NCI-H446 treated with DMSO at 0.1 percent for 48 hours (cell line): ENCODE measurements at places on chromosomes 2 and 18.

GRCh38 chr18:6757931-6758330, 28.4 kb downstream of the ARHGAP28 start:
- DNase-seq = no peak

GRCh38 chr2:173016451-173016850, 59.2 kb upstream of the MAP3K20 start:
- no peak for DNase-seq

- no peak for DNase-seq
Observed at GRCh38 chr2:164662868-164663631, 41.8 kb upstream of the GRB14 start.

- DNase-seq = no peak
Observed at GRCh38 chr2:30747206-30747605, 60.0 kb downstream of the CAPN13 start.

DNA sequence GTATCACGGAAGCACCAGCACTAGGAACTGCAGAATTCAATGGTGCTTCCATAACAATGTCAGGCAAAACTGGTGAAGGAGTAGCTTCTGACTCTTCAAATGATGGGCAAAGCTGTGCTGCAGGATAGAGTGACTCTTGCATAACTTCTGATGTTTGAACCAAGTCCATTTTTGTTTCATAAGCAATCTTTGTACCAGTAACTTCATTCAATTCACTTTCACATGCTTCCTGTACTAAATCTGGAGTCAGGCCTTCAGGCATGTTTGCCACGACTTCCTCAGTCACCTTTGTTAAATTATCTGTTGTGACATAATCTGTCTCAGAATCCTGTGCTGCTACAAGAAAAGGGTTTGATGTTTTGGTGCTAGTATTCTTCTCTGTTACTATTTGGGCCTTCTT, 24.0 kb downstream of the RTN4 start:
- DNase-seq = no peak

DNA sequence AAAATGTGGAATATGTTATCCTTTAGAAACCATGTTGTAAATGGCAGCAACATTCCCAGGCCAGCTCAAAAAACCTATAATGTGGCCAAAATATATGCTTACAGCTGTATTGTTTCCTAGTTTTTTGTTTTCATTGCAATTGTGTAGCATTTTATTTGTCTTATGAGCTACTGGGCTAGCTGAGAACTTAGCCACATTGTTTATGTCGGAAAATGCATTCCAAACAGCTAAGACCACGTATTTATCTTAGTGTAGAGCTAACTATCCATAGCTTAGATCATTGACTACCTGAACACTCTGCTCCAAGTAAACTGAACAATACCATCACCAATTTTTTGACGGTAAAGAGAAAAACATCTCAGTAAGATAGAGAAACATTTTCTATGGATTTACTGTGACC, 38.4 kb downstream of the METAP1D start:
- no peak for DNase-seq

GRCh38 chr2:176156807-176157498, at the start of gene HOXD3:
HOXD3 (plus strand) TSS chr2:176157307; CDS start chr2:176169115, 11,808 bp downstream.
- peak; percentile 17 for DNase-seq

- no peak for DNase-seq
Observed at GRCh38 chr18:13380691-13381070, 162.1 kb downstream of the LDLRAD4 start.

DNA sequence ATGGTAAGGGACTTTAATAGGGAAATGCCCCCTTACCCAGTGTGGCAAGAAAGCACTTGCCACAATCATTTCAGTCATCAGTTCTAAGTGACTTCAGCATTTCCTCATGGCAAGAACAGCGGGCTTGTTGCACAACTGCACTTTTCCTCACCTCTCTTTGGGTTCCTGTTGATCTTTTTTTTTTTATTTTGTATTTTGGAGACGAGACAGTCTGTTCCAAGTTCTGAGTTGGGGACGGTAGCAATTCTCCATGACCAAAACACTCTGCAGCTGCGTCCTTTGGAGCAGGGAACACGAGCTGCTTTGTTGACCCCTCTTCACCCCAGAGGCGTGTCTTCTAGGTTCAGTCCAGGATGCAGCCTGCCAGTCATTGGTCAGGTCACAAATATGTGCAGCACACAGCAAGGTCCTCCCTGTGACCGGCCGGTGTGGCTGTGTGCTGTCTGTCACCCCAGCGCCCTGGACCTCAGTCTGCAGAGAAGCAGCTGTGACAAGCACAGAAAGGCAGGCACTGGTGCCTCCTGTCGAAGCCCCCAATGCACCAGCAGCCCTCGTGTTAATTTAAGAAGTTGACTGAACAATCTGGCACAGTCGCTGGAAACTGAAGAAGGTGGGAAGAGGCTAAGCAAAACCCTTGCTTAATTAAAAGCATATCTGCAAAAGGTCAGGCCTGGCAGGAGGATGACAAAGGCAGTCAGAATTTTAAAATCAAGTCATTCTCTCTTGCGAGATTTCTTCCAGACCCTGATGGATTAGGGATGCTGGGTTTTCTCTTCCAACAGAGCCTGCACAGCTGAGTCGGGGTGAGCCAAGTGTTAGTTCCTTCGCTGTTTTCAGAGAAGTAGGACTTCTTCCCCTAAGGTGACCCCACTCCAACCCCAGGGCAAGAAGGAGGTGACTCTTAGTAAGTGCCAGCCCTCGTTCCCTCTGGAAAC, 96.7 kb upstream of the COPS8 start:
- DNase-seq = no peak

DNA sequence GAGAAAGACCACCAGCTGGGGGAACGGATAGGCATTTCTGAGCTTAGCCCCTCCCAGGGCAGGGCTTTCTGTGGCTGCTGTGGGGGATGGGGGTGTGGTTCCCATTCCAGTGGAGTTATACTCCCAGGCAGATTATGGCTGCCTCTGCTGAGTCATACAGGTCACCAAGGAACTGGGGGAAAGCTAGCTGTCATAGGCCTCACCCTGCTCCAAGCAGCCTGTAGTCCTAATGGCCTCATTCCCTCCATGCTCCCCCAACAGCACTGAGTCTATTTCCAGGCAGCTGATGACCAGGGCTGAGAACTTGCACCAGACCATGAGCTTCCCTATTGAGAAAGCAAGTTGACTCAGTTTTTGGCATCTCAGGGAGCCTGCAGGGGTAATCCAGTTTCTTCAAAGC, 87.1 kb downstream of the GPR39 start:
- no peak for DNase-seq

- DNase-seq = no peak
Observed at GRCh38 chr18:28529644-28530043, 352.7 kb upstream of the CDH2 start.

GRCh38 chr2:223824301-223824700, 13.1 kb downstream of the AP1S3 start:
- no peak for DNase-seq

GRCh38 chr2:184599872-184600222, 1.5 kb downstream of the ZNF804A start:
- no peak for DNase-seq

DNA sequence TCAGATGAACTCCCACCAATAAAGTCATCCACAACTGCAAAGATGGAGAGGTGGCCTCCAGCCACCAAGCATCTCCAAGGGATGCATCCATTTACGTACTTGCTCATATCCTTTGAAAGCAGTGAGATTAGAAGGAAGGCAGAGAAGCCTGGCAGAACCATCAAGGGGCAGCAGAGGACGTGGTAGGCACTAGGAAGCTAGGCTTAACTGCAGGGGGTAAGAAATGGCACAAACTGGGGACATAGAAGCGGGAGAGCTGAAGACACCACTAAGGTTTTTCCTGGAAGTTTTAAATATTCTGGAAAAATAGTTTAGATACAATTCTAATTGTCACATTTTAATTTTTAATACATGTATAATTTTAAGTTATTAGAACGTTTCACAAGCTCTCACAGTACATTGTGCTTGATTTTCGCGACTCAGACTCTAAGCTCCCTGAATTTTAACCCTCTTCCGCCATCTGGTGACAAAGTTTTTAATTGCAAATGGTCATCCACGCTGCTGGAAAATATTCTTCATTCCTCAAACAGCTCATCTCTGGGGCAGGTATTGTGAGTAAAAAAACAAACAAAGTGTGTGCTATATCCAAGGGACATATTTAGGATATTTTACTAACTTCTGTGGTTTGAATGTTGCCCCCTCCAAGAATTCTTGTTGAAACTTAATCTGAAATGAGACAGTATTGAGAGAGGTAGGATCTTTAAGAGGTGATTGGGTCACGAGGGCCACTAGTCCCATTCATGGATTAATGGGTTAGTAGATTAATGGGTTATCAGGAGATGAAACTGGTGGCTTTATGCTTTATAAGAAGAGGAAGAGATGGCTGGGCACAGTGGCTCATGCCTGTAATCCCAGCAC, 1.6 kb upstream of the PSTPIP2 start:
- peak; percentile 7 for DNase-seq

DNA sequence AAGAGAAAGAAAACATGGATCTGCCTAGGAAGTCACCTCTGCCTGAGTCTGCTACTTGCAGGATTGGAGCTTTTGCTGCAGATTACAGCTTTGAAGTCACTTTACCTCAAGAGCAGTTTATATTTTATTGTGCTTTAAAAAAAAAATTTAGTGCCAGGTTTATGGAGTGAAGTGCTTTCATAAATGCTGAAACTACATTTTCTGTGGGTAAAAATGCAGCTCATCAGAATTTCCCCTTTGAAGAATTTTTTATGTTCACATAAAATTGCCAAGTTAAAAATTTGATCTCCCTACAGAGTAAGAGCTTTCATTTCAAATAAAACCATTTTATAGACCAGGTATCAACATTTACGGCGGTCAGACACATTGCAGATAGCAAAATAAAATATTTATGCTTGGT, 25.2 kb downstream of the BCL2L11 start:
- no peak for DNase-seq

GRCh38 chr2:156486147-156486546, 50.0 kb downstream of the GPD2 start:
- no peak for DNase-seq

GRCh38 chr2:203077451-203077850, 62.8 kb downstream of the NBEAL1 start:
- DNase-seq = no peak

DNA sequence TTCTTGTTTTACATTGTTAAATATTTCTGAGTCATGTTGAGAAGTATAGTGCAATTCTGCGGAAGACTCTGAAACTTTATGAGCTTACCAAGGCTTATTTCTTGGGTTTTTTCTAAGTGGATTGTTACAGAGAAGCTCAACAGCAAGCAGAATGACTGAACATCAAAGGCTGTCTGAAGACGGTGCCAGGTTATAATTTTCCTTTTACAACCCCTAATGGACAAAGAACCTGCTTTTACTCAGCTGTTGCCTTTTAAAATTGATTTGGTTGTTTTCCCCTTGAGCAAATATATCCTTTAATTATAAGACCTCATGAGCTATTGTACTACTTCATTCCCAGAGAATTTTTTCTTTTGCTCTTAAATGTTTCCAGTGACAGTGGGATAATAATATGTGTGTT, 41.6 kb downstream of the LAMA3 start:
- no peak for DNase-seq

- DNase-seq = no peak
Observed at GRCh38 chr2:200373973-200374416, 67.5 kb downstream of the SPATS2L start.

GRCh38 chr2:36287363-36288275, 68.0 kb upstream of the CRIM1 start:
- DNase-seq = no peak

DNA sequence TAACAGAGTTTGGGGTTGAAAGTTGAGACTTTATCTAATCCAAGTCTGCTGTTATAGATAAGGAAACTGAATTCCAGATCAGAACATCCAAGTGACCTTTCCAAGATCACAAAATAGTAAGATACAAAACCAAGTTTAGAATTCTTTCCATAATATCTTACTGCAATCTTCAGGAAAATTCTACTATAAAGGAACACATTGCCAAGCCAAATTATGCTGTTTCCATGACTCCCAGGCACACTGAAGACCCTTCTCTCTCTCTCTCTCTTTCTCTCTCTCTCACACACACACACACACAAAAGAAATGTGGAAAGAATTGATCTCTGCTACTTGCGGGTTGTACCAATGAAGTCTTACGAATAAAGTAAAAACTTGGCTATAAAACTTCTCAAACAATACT, 398.4 kb downstream of the METTL4 start:
- DNase-seq = no peak

DNA sequence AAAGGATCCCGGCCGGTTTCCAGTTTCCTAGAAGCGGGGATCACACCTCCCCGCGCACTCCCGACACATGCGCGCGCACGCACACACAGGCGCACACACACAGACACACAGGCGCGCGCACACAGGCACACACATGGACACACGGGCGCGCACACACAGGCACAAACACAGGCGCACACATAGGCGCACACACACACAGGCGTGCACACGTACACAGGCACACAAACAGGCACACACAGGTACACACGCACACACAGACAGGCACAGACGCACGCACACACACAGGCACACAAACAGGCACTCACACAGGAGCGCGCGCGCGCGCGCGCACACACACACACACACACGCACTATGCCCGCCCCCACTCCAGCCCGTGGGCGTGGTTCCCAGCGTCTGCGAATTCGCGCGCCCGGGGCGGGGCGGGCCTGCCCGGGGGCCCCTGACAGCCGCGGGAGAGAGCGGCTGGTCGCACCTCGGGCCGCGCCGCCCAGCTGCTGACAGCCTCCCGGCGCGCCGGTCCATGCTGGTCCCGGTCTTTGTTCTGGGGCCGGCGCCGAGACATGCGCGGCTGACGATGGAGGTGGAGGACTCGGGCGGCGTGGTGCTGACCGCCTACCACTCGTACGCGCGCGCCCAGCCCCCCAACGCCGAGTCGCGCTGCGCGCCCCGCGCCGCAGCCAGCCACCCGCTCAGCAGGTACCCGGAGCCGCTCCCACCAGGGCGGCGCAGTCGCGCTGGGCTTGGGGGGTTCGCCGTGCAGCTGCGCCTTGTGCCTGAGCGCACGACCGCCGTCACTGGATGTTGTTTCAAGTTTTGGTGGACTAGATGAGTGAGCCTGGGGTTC, at the start of gene ARHGAP28:
TSS of gene ARHGAP28 (plus strand) at position 470 of the 845 bp plus-strand sequence. CDS start at position 576, 106 bp downstream.
- DNase-seq = no peak

DNA sequence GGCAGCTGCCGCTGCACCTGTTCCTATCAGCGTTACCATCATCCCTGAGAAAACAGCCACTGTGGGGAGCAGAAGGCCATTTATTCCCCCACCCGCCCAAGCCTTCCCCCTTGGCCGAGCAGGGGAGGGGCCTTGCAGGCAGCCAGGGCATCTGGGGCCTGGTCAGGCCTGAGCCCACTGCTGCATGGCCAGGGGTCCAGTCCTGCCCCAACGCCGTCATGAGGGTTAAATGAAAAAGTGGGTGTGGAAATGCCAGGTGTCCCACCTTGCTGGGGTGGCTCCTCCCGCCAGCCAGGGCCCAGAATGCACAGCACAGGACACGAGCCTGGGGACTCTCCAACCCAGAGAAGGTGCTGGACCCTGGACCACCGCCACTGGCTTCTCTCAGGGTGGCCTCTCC, 14.2 kb downstream of the ANO7 start:
- no peak for DNase-seq

GRCh38 chr2:38492042-38492615, 110.6 kb downstream of the HNRNPLL start:
- DNase-seq = no peak

DNA sequence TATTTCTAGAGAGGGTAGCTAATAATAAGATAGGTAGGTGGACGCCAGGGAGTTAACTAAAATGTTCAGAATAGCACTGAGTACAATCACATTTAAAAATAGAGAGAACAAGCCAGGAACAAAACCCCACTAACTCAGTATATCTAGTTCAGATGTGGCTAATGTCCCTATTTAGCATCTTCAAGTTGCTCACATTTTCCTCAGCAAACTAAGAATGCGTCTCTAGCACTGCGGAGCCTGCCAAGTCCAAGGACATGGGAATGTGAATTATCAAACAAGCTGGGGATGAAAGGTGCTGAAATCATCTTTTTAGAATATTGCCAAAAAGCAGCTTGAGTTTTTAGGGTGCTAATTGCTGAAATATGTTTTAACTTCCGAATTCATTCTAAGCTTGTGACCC, 398.5 kb upstream of the FIGN start:
- no peak for DNase-seq
